ENCODE measurements at places on chromosomes 12 and 14.

GRCh38 chr12:106841510-106842302, 67.2 kb downstream of the RIC8B start:
- peak; percentile 1 for DNase-seq

- DNase-seq, result no peak
Observed at GRCh38 chr12:54053003-54053750, 458 bp upstream of the HOXC4 start.

DNA sequence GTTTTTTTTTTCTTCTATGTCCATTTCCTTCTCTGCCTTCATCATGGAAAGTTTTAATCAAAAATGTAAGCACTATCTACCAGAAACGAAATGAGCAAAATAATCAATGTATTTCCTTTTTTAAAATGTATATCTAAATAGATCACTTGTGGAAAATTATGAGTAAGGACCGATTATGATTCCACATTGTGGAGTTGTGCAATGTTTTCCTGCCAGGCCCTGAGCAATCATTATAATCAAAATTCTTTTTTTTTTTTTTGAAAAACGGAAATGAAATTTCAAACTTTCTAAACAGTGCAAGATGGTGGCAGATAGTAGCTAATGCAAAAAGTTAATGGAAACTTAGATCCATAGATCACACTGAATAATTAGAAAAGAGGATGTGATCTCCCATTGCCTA, 1074.6 kb upstream of the TMEM132C start:
- DNase-seq, result no peak

GRCh38 chr14:106691601-106692291, 1165.4 kb downstream of the TMEM121 start:
- DNase-seq, result peak; percentile 53

DNA sequence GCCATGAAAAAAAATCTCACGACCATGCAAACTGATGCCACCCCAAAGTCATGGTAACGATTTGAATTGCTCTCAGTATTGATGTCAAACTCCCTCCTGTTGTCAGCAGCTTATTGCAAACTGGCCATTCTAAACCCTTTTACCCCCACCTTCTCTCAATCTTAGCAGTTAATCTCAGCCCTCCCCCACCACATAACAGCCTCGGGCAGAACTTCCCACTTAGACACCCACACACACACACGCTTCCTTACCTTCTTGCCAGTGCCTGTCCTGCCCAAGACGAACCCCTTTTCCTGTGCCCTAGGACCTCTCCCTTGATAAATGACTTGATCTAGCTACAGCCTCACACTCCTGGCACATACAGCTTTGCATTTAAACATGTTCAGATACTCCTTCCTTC, 56.6 kb downstream of the GPATCH2L start:
- DNase-seq, result no peak

All from stimulated activated CD8-positive, alpha-beta memory T cell treated with anti-CD3 and anti-CD28 coated beads, Interleukin-7, amount 100 ng/mL, for 24 hours (primary cell).